ENCODE measurements at places on chromosomes 2 and 18. TPM values are rescaled to one million over a fixed set of nuclear protein-coding genes. Genes with fewer than 3 reads are reported as not detected.
A peak's percentile ranks its signal among the peaks of the same experiment; 100 is the strongest.

The POTEC gene
- not detected for total RNA-seq

The TMEM37 gene
- 2.9 TPM for total RNA-seq

The MARCHF4 gene
- total RNA-seq: 21.5 TPM

The BOLL gene
- total RNA-seq: not detected

The REG1B gene
- not detected for total RNA-seq

The PIK3C3 gene
- total RNA-seq: 45.8 TPM

The CACNB4 gene
- total RNA-seq: 0.30 TPM

The AQP4 gene
- not detected for total RNA-seq

The IL18RAP gene
- not detected for total RNA-seq

The CAVIN2 gene
- 171 TPM for total RNA-seq

- H3K4me1 ChIP-seq: peaks cover 13% of the 10 kb centered on the region
- no peaks in the 10 kb centered on the region for H3K36me3 ChIP-seq
- DNase-seq: no peak
- peaks cover 2% of the 10 kb centered on the region for H3K27me3 ChIP-seq
- no peak overlapping the region for H3K27ac ChIP-seq
Measured at GRCh38 chr2:233976087-233976486, 58.9 kb downstream of the TRPM8 start.

DNA sequence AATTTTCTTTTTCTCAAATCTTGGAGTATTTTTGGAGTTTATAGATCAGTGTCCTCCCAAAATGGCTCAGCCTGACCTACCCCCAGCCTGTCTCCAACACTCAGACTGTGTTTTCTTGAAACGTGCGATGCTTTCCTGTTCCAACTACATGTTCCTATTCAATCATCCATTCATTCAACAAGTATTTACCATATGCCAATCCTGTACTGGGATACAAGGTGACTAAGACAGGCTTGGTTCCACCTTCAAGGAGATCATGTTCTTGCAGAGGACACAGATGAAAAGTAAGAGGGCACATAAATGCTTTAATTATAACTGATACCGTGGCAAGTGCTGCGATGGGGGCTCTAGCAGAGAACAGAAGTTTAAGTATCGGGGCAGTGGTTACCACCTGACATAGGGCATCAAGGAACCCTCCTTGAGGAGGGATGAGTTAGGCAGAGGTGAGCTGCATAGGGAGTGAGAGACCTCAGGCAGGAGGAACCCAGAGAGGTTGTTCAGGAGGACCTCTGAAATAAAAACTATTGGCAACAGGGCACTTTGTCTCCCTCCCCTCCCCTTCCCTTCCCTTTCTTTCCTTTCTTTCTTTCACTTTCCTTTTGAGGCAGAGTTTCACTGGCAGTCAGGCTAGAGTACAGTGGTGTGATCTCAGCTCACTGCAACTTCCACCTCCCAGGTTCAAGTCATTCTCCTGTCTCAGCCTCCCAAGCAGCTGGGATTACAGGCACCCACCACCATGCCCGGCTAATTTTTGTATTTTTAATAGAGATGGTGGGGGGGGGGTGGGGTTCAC is 469.0 kb downstream of the EPHA4 start:
- H3K36me3 ChIP-seq: no peaks in the 10 kb centered on the region
- no peaks in the 10 kb centered on the region for H3K27me3 ChIP-seq
- DNase-seq: no peak
- no peak overlapping the region for H3K4me3 ChIP-seq

GRCh38 chr18:27298214-27298804 is 113.2 kb upstream of the CHST9 start:
- DNase-seq: no peak
- no peaks in the 10 kb centered on the region for H3K27me3 ChIP-seq
- H3K4me3 ChIP-seq: no peak overlapping the region
- no peaks in the 10 kb centered on the region for H3K36me3 ChIP-seq
- H3K4me1 ChIP-seq: no peaks in the 10 kb centered on the region
- no peak overlapping the region for H3K27ac ChIP-seq

GRCh38 chr2:16507655-16508489 is 157.8 kb downstream of the CYRIA start:
- H3K27me3 ChIP-seq: peaks cover 19% of the 10 kb centered on the region
- H3K4me3 ChIP-seq: no peak overlapping the region
- no peak overlapping the region for H3K27ac ChIP-seq
- no peaks in the 10 kb centered on the region for H3K4me1 ChIP-seq

DNA sequence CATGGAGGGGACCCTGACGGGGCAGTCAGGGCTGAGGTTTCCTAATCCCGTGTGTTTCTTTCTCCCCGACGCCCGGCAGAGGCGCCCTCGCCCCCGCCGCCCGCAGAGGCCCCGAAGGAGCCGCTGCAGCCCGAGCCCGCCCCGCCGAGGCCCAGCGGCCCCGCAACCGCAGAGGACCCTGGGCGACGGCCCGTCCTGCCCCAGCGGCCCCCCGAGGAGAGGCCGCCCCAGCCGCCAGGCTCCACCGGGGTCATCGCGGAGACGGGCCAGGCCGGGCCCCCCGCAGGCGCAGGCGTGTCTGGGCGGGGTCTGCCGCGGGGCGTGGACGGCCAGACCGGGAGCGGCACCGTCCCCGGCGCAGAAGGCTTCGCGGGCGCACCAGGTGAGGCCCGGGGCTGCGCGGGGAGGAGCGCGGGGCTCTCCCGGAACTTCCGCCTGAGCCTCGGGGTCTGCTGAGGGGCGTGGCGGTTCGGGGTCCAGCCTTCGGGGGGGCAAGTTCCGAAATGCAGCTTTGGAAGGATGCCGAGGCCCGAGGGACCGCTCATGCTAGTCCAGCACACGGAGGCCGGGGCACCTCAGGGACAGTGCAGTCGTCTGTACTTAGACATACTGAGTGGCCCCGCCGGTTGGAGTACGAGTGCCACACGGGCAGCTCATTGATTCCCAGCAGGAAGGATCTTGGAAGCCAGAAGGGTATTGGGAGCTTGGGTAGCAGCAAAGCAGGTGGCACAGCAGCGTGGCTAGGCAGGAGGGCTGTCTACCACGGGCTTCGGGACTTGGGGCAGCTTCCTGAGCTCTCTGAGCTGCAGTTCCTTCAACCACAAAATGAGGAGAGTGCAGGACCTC is 60.1 kb downstream of the EMILIN2 start:
- no peaks in the 10 kb centered on the region for H3K27me3 ChIP-seq
- peaks cover 13% of the 10 kb centered on the region for H3K4me1 ChIP-seq
- peak; percentile 24 for DNase-seq

GRCh38 chr2:7031547-7032245 is 114.5 kb downstream of the RNF144A start:
- DNase-seq: no peak
- peaks cover 7% of the 10 kb centered on the region for H3K4me1 ChIP-seq
- peaks cover 3% of the 10 kb centered on the region for H3K36me3 ChIP-seq
- no peaks in the 10 kb centered on the region for H3K27me3 ChIP-seq

DNA sequence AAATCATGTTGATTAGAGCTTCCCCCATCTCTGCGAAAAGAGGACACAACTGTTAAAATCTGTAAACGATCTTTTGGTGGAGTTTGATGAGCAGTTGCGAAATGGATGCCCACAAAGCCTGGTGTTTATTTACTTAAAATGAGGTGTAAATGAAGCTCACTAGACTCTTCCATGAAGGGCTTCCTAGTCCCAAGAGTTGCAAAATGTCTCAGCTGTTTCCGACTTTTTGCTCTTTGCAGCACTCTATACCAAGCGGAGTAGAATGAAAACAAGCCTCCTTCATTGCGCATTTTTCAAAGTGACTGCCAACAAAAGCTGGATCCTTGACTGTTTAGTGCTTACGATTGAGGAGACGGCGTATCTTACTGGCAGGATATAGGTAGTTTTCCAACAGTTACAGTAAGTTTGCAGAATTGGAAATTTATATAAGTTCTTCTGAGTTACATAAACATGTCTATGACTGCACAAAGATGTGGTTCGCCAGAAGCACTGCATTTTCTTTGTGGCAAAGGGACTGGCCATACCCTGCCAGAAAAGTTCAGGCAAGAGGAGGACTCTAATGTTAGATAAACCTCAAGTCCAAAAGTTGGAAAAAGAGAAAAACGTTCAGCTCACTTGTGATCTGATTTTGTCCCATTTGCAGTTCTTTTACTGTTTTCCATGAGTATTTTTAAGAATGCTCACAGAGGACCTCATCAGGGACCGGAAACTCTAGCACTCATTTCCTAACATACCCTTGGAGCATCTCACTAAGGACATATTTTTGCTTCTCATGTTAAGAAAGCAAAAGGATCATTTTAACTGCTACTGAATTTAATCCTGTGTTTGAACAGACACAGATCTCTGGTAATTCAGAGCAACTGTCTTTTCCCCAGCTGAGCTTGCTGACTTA is 42.7 kb downstream of the COLEC12 start:
- no peak overlapping the region for H3K4me3 ChIP-seq
- H3K36me3 ChIP-seq: no peaks in the 10 kb centered on the region
- H3K4me1 ChIP-seq: peaks cover 15% of the 10 kb centered on the region
- no peaks in the 10 kb centered on the region for H3K27me3 ChIP-seq
- no peak overlapping the region for H3K27ac ChIP-seq
- peak; percentile 60 for DNase-seq

GRCh38 chr2:160810406-160810805 is 316.8 kb upstream of the RBMS1 start:
- H3K27me3 ChIP-seq: peaks cover 4% of the 10 kb centered on the region
- H3K4me1 ChIP-seq: no peaks in the 10 kb centered on the region
- no peak overlapping the region for H3K4me3 ChIP-seq
- no peak for DNase-seq
- no peak overlapping the region for H3K27ac ChIP-seq

GRCh38 chr18:57651914-57652313 is 30.3 kb upstream of the NARS1 start:
- peaks cover 6% of the 10 kb centered on the region for H3K4me1 ChIP-seq
- peaks cover 26% of the 10 kb centered on the region for H3K36me3 ChIP-seq
- no peak overlapping the region for H3K27ac ChIP-seq

- no peak overlapping the region for H3K4me3 ChIP-seq
- H3K36me3 ChIP-seq: peaks cover 34% of the 10 kb centered on the region
- no peak overlapping the region for H3K27ac ChIP-seq
- H3K4me1 ChIP-seq: peaks cover 15% of the 10 kb centered on the region
- no peaks in the 10 kb centered on the region for H3K27me3 ChIP-seq
Measured at GRCh38 chr2:69509011-69509749, 71.9 kb upstream of the NFU1 start.

- H3K27me3 ChIP-seq: no peaks in the 10 kb centered on the region
- no peak overlapping the region for H3K27ac ChIP-seq
- no peak overlapping the region for H3K4me3 ChIP-seq
Measured at GRCh38 chr2:28986429-28986828, 5.3 kb downstream of the TOGARAM2 start.

DNA sequence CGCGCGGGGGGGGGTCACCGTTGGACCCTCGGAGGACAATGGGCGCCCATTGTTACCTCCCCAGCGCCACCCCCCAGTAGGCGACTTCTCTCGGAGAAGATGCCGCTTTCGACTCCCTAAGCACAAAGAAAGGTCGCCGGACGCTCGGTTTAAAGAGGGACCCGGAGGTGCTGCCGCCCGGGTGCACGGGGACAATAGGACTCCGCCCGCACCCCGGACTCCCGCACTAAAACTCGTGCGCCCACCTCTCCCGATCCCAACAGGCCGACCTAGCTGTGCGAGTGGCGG is 318 bp upstream of the CDC42EP3 start:
- H3K27ac ChIP-seq: peak overlapping the region; percentile 75
- peaks cover 2% of the 10 kb centered on the region for H3K36me3 ChIP-seq
- no peak for DNase-seq
- no peaks in the 10 kb centered on the region for H3K27me3 ChIP-seq
- H3K4me3 ChIP-seq: peak overlapping the region; percentile 67

DNA sequence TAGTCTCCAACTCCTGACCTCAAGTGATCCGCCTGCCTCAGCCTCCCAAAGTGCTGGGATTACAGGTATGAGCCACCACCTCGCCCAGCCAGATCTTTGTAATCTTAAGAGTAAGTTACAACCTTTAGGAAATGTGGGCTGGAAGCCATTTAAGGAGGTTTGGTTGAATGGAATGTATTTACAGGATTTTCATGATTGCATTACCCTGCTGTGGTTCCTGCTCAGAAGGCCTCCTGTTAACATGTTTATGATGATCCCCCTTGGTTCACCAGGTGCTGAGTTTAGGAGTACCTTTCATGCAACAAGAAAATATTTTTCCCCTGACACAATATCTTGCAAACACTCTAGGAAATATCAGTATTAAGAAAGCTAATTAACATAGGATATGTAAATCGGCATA is 187.4 kb upstream of the SH3BP4 start:
- peaks cover 2% of the 10 kb centered on the region for H3K27me3 ChIP-seq
- no peaks in the 10 kb centered on the region for H3K4me1 ChIP-seq

- H3K4me3 ChIP-seq: no peak overlapping the region
- no peaks in the 10 kb centered on the region for H3K4me1 ChIP-seq
- H3K27me3 ChIP-seq: no peaks in the 10 kb centered on the region
- DNase-seq: no peak
- no peaks in the 10 kb centered on the region for H3K36me3 ChIP-seq
Measured at GRCh38 chr2:19819097-19820065, 82.4 kb downstream of the TTC32 start.

DNA sequence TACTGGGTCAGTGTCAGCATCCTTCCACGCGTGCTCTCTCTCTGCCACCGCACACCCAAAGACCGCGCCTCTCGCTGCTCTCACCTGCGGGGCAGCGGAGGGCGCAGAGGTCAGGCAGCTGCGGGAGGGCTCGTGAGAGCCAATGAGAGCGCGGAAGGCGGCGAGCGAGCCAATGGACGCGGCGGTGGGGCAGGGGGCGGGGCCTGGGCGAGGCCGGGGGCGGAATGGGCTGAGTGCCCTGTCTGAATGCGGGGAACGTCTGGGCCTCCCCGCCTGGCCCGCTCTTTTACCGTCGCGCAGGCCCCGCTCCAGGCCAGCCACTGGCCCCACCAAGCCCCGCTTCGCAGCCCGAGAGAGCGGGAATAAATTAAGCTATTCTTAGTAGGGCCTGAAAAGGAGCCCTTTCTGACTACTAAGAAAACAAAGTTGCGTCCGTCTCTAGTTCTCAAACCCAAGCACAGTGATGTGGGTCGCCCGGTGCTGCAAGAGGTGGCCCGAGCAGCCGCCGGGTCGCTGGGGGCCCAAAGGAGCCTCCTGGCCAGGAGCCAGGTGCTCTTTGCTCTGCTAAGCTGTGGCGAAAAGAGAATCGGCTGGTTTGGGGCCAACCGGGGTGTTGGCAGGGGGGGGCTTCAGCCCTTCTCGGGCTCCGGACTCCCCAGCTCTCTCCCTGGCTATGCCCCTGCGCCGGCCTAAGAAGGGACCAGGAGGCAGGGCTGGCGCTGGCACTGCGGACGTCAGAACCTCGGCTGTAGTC is 81.1 kb upstream of the GLI2 start:
- no peak overlapping the region for H3K27ac ChIP-seq
- H3K27me3 ChIP-seq: no peaks in the 10 kb centered on the region
- H3K36me3 ChIP-seq: no peaks in the 10 kb centered on the region
- H3K4me1 ChIP-seq: no peaks in the 10 kb centered on the region
- H3K4me3 ChIP-seq: no peak overlapping the region

DNA sequence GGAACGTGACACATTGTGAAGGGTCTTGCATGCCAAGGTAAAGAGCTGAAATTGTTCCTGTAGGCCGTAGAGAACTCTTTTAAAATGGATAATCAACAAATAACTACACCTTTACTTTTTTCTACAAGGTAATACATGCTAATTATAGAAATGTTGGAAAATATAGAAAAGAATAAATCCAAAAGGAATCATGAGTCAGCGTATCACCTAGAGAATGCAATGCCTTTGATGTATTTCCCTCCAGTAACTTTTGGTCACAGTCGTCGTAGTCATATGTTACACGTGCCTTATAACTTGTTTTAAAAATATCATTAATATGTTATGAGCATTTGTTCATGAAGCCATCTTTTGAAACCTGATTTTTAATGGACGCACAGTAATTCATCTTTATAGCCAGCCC is 100.6 kb downstream of the LIPG start:
- H3K27me3 ChIP-seq: no peaks in the 10 kb centered on the region
- H3K4me1 ChIP-seq: peaks cover 45% of the 10 kb centered on the region
- no peak overlapping the region for H3K27ac ChIP-seq
